SK-MEL-5 (cell line): ENCODE measurements at places on chromosomes 2 and 18.

GRCh38 chr2:11514081-11514730 is 19.6 kb upstream of the GREB1 start:
- DNase-seq, result no peak

DNA sequence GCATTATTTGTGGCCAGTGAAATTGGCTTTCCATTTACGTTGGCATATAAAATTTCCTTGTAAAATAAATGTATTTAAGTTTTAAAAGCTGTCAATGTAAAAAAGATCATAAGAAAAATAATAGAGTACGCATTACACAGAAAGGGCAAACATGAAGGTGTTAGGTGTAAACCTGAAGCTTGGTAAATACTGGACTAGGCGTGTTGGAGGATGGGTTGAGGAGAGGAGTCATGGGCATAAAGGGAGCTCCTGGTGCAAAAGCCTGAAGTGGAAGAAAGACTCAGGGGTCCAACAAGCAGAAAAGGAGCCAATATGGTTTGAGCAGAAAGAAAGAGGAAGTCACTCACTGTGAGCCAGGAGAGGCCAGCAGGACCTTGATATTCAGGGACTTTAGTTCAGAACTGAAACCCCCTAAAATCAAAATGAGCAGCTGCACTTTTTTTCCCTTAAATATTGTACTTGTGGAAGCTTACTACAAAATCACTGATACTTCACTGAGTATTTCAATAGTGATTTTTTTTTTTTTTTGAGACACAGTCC is 24.4 kb downstream of the SP5 start:
- DNase-seq, result no peak

DNA sequence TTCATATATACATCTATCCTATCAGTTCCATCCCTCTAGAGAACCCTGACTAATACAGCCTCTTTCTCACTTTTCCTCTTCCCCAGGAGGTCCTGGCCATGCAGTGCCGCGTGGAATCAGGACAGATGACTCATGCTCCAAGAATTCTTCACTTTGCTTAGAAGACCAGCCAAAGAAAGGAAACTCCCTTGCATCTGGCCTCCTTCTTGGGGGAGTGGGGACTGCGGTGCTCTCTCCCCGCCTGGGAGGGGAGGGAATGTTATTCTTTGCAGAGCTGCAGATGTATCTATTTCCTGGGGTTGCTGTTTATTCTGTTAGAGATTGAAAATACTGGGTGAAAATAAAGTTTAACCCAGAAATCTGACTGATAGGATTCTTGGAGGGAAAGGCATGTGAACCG is 111.5 kb upstream of the SH3BP4 start:
- peak; percentile 36 for DNase-seq

DNA sequence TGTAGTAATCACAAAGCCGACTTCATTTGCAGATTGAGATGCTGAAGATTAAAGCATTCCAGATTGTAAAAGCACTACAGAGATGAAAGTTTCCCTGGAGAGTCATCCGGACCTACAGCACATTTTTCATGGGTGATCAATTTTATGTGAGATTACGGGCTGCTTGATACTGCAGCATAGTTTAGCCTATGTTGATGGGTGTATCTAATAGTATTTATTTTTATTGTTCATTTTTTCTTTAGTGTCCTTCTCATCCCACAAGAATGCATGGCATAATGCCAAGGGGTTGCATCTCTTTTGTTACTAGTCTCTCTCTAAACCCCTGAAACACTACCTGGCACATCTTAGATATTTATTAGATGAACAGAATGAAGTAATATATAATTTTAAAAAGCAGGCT is 240.4 kb downstream of the MBD2 start:
- DNase-seq, result no peak

GRCh38 chr2:205617905-205618304 is 64.4 kb upstream of the NRP2 start:
- DNase-seq, result no peak

DNA sequence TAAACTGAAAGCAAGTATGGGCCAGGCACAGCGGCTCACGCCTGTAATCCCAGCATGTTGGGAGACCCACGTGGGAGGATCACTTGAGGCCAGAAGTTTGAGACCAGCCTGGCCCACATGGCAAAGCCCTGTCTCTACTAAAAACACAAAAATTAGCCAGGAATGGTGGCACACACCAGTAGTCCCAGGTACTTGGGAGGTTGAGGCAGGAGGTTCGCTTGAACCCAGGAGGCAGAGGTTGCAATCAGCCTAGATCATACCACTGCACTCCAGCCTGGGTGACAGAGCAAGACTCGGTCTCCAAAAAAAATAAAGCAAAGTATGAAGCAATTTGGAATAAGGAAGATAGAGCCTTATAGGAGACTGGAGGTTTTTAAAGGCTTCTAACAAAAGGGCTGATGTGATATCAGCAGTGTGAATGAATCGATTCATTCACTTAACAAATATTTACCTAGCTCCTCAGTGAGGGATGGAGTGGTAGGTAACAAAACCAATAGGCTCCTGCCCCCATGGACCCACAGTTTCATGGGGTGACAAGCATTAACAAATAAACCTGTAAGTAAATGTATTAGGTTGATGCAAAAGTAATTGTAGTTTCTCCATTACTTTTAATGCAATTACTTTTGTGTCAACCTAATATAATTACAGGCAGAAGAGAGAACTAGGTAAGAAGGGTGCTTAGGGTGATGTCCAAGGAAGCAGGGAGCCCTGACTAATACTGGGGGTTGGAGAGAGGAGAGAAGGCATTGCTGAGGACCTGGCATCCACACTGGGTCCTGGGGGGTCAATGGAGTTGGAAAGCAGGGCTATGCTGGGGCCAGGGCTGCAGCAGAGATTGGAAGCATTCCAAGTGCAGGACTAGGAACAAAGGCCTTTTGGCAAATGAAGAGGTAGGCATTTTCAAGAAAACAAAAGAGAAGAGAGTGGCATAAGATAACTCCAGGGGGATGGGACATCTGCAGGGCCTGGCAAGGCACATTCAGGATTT is 195.4 kb upstream of the ARL4C start:
- no peak for DNase-seq

DNA sequence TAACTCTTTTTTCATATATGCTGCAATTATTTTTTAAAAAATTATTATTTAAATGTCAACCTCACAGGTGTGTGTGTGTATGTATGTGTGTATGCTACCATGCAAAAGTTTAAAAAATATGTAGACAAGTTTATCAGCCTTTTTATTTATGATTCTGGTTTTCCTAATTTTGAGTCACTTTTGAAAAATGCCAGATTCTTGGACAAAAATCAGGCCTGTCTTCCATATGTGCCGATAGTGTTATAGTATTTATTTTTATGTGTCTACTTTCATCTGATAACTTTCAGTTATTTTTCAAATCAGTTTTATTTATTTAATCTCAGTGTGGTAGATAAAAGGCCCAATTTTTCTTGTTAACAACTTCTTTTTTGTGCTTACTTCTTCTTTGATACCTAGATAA is 176.2 kb downstream of the RDH14 start:
- no peak for DNase-seq

GRCh38 chr2:151860210-151860609 is 32.0 kb upstream of the ARL5A start:
- no peak for DNase-seq

DNA sequence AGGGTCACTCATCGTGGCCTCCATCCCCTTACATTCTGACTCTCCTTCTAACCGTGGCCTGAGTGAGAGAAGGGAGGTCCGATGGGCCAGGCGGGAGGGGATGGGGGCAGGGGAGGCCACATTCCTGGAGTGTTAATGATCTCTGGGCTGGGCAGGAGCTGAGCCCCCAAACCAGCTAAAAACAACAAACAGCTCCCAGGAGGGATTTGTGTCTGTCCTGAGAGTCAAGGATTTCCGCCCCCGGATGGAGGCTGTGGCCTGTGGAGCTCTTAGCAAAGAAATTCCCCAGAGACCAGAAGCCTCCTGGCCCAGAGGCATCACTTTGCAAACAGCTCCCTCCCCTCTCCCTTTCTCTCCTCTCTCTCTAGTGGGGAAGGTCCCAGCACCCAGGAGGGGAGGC is 23.5 kb downstream of the EMX1 start:
- DNase-seq, result no peak

DNA sequence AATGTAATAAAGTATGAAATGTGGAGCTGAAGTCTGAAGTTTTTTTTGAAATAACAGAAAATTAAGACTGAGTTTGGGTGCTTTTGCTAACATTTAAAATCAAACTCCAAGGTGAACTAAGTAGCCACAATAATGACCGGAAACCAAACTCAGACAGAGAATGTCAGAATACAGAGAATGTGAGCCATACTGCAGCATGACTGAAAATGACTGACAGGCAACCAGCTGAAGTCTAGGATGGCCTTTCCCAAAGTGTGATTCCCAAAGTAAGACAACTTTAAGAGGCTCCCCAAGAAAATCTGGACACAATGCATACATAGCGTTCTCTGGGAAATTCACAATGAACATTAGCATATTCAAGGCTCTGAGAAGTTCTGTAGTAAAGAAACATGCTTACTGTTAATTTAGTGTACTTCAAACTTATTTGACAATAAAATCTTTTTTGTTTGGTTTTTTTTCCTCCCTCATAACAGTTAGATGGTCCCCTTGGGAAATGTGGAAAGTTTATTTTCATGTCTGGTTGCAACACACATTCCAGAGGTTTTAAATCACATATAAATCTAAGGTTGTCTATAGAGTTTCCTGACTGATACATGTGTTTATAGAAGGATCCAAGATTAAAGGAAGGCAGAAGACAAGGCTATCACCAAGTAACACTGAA is 28.6 kb downstream of the PLA2R1 start:
- DNase-seq, result no peak

DNA sequence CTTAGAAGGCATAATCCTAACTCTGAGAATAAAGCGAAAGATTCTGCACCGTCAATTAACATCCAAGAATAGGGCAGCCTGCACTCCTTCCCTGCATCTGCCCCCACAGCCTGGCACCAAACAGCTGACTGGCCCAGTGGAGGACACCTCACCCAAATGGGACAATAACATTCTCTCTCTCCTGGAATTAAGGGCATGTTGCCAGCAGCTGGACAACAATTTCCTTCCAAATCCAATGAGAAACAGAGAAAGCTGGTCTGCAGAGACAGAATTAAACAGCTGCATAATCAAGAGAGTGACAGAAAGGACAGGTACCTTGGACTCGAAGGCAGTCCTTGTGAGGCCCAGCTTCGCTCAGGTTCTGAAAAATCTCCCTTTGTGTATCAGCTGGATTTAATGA is 15.0 kb downstream of the COX7A2L start:
- no peak for DNase-seq

DNA sequence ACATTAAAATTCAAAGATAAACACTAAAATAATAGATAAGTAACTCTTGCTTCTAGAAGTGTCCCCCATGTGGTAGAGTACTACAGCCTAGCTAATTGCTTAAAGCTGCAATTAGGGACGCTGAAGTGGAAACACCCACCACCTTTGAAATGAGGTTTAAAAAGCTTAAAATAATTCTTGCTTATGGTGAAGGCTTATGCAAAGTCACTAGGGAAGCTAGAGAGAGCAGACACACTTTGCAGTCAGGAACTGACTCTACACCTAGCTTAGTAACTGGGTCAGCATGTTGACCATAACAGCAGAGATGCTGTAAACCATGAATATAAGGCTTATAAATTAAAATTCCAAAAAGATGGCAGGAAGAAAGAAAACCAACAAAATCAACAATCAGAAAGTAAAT is 65.4 kb upstream of the DSG1 start:
- DNase-seq, result no peak

- DNase-seq, result no peak
These were observed 41.4 kb upstream of the TCF7L1 start for GRCh38 chr2:85091838-85092237.

- no peak for DNase-seq
These were observed 6.6 kb downstream of the VWA3B start for GRCh38 chr2:98093611-98094010.

- DNase-seq, result peak; percentile 78
These were observed 2.2 kb downstream of the LRATD1 start for GRCh38 chr2:14634489-14635390.

- no peak for DNase-seq
These were observed 73.1 kb upstream of the MAP4K3 start for GRCh38 chr2:39510140-39510539.

DNA sequence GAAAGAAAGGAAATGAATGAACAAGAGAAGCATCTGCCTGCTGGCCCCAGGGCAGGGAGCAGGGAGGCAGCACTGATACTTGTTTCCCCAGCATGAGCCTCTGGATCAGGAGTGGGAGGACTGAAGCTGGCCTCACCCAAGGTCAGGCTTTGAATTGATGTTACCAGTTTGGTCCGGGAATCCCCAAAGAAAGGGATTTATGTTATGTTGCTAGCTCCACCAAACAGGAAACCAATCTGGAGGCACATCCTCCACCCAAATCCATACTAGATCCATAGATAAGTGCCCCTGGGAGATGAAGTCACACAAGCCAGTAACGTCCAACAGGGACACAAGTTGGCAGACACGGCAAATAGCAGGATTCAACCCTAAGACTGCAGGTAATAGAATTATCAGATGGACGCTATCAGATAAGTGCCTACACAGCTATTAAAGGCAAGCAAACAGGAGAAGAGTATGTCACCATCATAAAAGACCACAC is 85.9 kb downstream of the MTCL1 start:
- no peak for DNase-seq

GRCh38 chr2:183010112-183010511 is 28.1 kb downstream of the NCKAP1 start:
- DNase-seq, result peak; percentile 54

- no peak for DNase-seq
These were observed 332.5 kb downstream of the PID1 start for GRCh38 chr2:228938629-228939028.

- DNase-seq, result no peak
These were observed 35.1 kb downstream of the DCAF17 start for GRCh38 chr2:171469176-171469575.

GRCh38 chr18:24019641-24020331 is 5.2 kb downstream of the TTC39C start:
- DNase-seq, result no peak

- DNase-seq, result no peak
These were observed 183.4 kb downstream of the GALR1 start for GRCh38 chr18:77433076-77433475.

DNA sequence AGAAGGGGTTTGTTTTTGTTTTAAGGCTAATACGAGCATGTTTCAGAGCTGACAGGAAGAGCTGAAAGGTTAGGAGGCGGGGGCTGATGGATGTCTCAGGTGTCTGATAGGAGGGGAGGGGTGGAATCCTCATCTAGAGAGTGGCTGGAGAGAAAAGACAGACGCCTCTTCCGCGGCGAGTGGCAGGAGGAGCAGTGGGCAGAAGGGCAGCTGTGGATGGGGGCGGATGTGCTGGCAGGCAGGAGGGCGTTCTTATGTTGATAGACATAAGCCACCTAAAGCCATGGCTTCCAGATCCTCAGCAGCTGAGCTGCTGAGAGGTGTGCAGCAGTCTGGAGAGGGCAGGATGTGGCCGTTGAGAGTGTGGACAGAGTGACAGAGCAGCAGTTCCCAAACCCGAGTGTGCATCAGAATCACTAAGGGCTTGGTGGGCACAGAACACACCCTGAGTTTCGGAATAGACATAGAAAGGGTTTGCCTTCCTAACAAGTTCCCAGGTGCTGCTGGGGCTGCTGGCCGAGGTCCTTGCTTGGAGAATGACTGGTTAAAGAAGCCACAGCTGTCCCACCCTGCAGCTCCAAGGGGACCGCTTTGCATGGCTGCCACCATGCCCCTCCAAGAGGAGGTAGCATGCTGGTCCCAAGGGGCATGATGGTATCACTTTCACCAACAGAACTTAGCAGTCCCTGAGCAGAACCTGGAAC is 3.0 kb upstream of the ITM2C start:
- no peak for DNase-seq
